Stimulated activated naive CD8-positive, alpha-beta T cell treated with anti-CD3 and anti-CD28 coated beads, Interleukin-15, amount 100 ng/mL, for 72 hours (primary cell): ENCODE measurements at places on chromosomes 1 and 21.

DNA sequence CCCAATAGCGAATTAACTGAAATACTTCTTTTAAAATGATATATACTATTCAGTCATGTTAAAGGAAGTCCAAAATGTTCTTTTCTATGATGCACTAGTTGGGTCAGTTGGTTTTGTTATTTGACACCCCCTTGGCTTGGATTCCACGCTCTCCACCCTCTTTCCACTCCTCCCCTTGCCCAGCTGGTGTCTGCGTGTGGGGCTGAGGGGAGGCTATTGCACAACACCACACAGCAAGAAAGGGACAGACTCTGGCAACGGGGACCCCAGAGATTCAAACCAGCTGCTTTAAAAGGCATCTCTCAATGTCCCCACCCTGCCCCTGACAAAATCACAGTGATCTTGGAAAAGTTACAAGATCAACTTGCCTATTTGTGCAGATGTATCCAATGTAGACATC is 394.3 kb downstream of the TGFB2 start:
- no peak for DNase-seq

GRCh38 chr1:67339623-67340343 is 32.1 kb downstream of the IL12RB2 start:
- no peak for DNase-seq

- no peak for DNase-seq
These were observed 10.5 kb upstream of the LMO4 start for GRCh38 chr1:87318056-87318650.

- no peak for DNase-seq
These were observed 43.6 kb downstream of the SLC19A1 start for GRCh38 chr21:45498646-45499000.

DNA sequence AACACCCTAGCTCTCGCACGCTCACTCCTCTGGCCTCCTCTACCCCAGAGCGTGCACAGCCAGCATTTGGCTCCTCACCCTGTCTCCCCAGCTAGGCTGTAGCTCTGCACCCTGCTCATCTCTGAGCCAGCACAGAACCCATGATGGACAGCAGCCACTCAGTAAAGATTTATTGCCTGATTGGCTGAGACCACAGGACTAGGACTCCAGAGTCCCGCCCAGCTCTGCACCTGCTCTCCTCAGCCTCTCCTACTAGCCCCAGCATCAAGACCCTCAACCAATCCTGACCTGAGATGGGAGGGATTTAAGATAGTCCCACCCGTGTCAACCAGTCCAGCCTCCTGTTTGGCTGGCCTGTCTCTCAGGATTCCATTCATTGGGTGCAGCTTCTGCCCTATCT is 9.3 kb downstream of the C1QB start:
- DNase-seq = no peak

GRCh38 chr21:42554251-42554961 is 40.8 kb downstream of the SLC37A1 start:
- no peak for DNase-seq

- DNase-seq = no peak
These were observed 687 bp downstream of the TGFBR3 start for GRCh38 chr1:91885213-91885715.

- DNase-seq = no peak
These were observed 49.3 kb downstream of the KIAA0319L start for GRCh38 chr1:35507947-35508346.

DNA sequence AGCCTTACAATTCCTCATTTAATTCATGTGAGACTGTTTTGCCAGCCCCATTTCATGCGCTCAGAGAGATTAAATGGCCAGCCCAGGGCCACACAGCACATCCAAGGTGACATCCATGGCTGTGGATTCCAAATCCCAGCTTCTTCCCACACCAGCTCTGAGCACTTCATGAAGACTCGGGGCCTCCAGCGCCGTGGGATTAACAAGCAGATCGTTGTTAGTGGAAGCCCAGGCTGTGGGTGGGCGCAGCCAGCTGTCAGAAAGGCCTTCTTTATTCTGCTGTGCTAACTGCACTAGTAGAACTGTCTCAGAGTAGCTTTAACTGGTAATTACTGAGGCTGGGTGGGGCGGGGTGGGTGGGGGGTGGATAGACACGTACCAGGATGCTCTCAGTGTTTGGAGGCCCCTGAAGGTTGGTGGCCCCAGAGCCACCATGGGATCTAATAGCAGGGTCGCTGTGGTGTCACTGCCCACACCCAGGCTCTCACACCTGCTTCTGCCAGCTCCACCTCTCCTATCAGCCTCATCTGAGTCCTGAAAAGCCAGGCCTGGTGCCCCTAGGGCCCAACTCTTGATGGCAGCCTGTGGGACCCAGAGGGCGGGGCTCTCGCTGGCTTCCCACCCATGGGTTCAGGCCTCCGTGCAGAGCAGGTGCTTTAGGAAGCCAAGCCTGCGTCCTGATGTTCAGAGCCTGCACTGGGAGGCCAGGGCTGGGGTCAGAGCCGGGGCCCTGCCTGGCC is 3.4 kb downstream of the BMP8A start:
- DNase-seq = no peak

GRCh38 chr1:66624412-66625060 is 90.6 kb downstream of the SGIP1 start:
- DNase-seq = no peak

GRCh38 chr1:1116701-1117468 is 996 bp upstream of the C1orf159 start:
- peak; percentile 63 for DNase-seq

- peak; percentile 30 for DNase-seq
These were observed 406 bp downstream of the HTR1D start for GRCh38 chr1:23216771-23217420.

GRCh38 chr1:201090541-201090940 is 21.7 kb downstream of the CACNA1S start:
- no peak for DNase-seq

- no peak for DNase-seq
These were observed 104.0 kb upstream of the BMP8A start for GRCh38 chr1:39387452-39387851.

DNA sequence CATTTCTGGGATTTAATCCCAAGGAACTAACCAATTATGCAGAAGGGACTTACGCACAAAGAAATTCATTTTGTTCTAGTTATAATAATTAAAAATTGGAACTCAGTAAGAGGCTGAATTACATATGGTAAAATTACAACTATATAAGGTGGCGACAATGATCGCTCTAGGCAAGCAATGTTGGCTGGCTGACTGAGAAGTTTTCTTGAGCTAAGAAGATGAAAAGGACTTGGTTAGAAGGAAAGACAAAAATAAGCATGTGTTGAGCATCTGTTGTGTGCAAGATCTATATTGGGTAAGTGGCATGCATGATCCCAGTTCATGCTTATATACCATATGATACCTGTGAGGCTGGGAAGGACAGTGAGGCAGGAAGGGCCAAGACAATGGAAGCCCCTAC is 80.8 kb downstream of the FCRL5 start:
- DNase-seq = no peak

DNA sequence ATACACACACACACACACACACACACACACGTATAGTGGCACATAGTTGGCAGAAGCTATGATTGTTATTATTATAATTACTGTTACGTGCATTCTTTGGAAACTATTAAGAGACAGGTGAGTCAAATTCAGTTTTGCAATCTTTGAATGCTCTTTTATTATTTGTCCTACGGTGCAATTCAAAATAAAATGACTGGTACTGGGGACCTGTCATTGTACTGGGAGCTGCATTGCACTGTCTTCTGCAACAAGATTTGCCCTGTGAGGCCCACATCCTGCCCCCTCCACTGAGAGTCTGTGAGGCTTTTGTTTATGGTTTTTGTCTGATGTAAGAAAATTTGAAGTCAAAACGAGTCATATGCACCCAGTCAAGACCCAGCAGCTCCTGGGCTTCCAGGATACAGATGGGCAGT is 1.9 kb downstream of the LY9 start:
- peak; percentile 51 for DNase-seq

DNA sequence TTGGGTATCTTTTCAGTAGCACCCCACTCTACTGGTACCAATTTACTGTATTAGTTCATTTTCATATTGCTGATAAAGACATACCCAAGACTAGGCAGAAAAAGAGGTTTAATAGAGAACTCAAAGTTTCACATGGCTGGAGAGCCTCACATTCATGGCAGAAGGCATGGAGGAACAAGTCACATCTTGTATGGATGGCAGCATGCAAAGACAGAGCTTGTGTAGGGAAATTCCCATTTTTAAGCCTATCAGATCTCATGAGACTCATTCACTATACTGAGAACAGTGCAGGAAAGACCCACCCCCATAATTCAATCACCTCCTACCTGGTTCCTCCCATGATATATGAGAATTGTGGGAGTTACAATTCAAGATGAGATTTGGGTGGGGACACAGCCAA is 878.6 kb upstream of the ADGRL4 start:
- no peak for DNase-seq

DNA sequence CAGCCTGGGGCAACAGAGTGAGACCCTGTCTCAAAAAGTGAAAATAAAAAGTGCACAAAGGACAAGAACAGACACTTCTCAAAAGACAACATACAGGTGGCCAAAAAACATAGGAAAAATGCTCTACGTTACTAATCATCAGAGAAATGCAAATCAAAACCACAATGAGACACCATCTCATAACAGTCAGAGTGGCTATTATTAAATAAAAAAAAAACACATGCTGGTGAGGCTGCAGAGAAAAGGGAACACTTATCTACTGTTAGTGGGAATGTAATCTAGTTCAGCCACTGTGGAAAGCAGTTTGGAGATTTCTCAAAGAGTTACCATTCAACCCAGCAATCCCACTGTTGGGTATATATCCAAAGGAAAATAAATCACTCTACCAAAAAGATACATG is 173.2 kb downstream of the SMYD3 start:
- no peak for DNase-seq

- DNase-seq = no peak
These were observed 604.8 kb downstream of the PLA2G4A start for GRCh38 chr1:187433598-187433997.

- no peak for DNase-seq
These were observed 140.8 kb downstream of the PGBD5 start for GRCh38 chr1:230285351-230285750.

DNA sequence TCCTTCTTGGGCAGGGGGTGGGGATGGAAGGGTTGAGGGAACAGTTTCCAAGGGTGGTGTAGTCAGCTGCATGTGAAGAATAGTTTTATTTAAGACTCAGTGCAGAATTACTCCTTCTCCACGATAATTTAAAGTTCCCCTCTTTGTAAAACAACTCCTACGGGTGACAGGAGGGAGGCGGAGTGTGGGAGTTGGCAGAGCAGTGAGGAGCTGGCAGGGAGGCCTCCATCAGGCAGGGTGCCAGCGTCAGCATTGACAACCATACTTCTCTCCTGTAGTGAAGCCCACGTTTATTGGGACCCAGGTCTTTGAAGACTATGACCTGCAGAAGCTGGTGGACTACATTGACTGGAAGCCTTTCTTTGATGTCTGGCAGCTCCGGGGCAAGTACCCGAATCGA is 93.8 kb downstream of the MTR start:
- DNase-seq = no peak

DNA sequence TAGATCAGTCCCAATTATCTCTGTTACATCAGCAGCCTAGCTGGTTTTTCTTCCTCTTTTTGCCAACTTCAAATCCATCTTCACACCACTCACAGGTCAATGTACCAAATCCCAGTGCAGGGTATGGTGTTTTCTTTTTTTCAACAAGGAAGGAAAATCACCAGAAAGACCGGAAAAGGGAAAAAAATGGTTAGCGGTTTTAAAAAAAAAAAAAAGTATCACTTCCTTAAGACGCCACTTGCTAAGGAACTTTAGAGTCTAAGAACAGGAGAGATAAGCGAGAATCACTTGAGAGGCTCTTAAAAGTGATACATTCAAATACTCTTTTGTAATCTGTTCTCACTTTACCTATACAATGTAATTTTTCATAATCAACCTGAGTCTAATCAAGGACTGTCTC is 3.1 kb upstream of the OR10J1 start:
- DNase-seq = no peak

DNA sequence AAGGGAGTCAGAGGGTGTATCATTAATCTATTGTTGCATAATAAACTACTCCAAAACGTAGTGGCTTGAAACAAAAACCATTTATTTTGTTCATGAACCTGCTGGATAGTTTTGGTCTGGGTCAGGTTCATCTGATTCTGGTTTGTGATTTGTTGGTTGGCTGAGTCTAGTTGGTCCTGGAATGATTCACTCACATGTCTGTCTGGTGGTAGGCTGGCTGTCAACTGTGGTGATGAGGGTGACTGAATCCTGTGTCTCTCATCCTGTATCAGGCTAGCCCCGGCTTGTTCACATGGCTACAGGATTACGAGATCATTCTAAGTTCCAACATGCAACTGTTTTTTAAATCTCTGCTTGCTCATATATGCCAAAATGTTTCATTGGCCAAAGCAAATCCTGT is 22.5 kb upstream of the SIKE1 start:
- no peak for DNase-seq

- DNase-seq = no peak
These were observed 19.0 kb downstream of the CFAP74 start for GRCh38 chr1:1984560-1985070.

GRCh38 chr21:28771790-28772501 is 220.7 kb downstream of the LTN1 start:
- no peak for DNase-seq

GRCh38 chr1:25818569-25818968 is 1.2 kb upstream of the MTFR1L start:
- no peak for DNase-seq

DNA sequence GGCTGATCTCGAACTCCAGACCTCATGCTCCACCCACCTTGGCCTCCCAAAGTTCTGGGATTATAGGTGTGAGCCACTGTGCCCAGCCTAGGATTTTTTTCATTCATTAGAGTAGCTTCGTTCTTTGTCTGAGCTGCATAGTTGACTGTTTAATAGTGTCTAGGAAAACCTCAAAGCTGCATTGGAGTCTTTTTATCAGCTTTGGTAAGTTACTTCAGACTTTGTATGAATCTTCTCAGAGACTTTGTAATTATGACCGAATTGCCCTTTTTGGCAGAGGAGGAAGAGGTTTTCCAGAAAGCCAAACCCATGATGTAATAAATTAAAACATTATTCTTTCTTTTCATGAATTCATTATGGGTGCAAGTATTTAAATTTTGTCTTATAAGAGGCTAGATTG is 5.1 kb downstream of the DNAJB4 start:
- DNase-seq = no peak

GRCh38 chr1:233625510-233625981 is 11.6 kb downstream of the KCNK1 start:
- no peak for DNase-seq

DNA sequence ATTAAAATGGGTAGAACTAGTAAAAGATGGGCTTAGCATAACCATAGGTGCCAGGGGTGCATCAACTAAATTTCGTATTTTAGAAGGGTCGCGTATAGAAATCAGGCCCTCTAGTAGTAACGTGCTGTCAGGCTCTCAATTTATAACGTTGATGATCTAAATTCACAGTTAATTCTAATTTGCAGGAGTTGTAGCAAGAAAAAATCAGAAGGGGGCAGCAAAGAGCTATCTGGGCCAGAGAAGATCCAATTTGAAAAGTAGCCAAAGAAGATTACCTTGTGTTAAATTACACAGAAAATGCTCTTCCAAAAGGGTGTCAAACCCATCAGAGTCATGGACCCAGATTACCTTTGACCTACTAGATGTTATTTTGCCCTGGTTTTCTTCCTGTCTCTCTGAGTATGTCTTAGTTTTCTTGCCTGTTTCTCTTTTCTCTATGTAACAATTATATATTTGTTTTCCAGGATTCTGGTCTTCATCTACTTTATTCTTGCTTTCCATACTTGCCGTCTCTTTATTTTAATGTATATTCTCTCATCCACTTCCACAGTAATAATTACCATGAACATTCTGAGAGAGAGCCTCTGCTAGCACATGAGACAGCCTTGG is 1030.9 kb downstream of the AMY1C start:
- no peak for DNase-seq
